ENCODE measurements at places on chromosomes 1 and 21.

- no peak for DNase-seq
Observed at GRCh38 chr1:221206076-221206475, 326.8 kb downstream of the HLX start.

- peak; percentile 78 for DNase-seq
Observed at GRCh38 chr1:64823691-64824476, 79.0 kb downstream of the RAVER2 start.

- DNase-seq, result no peak
Observed at GRCh38 chr1:52348704-52349300, 17.2 kb downstream of the CC2D1B start.

DNA sequence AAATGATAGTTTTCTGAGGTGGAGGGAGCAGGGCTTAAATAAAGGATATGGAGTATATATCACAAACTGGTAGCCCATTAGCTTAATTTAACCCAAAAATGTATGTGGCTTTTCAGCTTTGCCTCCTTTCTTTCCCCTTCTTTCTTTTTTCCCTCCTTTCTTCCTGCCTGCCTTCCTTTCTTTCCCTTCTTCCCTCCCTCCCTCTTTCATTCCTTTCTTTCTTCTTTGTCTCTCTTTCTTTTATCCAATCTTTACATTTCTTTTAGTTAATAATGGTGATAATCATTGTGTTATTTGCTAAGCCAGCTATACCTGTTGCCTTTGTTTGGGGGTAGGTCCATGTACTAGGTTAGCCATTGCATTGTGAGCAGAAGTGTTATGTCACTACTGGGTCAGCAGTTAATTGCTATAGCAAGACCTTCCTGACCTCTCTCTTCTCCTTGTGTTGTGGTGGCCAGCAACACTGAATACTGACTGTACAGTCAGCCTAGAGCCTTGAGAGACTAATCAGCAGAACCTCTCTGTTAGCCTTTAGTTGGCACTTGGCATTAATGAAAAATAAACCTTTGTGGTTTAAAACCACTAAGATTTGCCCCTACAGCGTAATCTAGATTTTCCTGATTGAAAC lies 5.1 kb downstream of the GORAB start:
- DNase-seq, result no peak

GRCh38 chr1:225458222-225458631 lies 30.4 kb upstream of the LBR start:
- no peak for DNase-seq

DNA sequence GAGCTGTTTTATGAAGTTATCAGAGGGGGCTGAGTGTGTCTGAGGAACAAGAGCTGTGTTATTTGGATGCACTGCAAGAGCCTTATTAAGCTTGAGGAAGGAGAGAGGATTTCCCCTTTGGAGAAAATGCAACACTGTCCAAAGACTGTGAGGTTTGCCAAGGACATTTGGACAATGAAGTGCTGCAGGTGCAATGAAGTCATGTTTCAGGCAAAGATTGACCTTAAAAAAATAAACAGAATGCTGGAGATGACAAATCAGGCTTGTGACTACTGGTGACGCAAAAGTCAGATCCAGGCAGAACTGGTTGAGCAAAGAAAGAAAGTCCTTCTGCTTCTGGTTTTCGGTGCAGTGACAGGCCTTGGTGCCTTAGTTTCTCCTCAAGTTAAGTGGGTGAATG lies 125.2 kb upstream of the KIAA0040 start:
- no peak for DNase-seq

DNA sequence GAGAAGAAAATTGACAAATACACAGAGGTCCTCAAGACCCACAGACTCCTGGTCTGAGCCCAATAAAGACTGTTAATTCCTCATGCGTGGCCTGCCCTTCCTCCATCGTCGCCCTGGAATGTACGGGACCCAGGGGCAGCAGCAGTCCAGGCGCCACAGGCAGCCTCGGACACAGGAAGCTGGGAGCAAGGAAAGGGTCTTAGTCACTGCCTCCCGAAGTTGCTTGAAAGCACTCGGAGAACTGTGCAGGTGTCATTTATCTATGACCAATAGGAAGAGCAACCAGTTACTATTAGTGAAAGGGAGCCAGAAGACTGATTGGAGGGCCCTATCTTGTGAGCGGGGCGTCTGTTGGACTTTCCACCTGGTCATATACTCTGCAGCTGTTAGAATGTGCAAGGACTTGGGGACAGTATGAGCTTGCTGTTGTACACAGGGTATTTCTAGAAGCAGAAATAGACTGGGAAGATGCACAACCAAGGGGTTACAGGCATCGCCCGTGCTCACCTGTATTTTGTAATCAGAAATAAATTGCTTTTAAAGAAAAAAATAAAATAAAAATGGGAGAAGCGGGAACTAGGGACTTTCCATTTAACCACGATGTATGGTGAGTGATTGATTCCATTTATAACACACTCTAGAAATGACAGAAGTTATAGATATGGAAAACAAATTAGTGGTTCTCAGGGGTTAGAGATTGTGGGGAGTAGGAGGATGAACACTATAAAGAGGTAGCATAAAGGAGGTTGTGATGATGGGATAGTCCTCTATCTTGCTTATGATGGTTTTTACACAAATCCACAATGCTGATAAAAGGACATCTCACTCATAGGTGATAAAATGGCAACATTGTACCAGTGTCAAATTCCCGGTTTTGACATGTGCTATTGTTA lies 244.7 kb downstream of the MRPL39 start:
- DNase-seq, result no peak

- DNase-seq, result no peak
Observed at GRCh38 chr1:154998201-154998780, 4.3 kb upstream of the ZBTB7B start.

- no peak for DNase-seq
Observed at GRCh38 chr1:210516697-210517459, 188.2 kb downstream of the HHAT start.

GRCh38 chr1:23905461-23906025 lies 7.6 kb downstream of the CNR2 start:
- no peak for DNase-seq

DNA sequence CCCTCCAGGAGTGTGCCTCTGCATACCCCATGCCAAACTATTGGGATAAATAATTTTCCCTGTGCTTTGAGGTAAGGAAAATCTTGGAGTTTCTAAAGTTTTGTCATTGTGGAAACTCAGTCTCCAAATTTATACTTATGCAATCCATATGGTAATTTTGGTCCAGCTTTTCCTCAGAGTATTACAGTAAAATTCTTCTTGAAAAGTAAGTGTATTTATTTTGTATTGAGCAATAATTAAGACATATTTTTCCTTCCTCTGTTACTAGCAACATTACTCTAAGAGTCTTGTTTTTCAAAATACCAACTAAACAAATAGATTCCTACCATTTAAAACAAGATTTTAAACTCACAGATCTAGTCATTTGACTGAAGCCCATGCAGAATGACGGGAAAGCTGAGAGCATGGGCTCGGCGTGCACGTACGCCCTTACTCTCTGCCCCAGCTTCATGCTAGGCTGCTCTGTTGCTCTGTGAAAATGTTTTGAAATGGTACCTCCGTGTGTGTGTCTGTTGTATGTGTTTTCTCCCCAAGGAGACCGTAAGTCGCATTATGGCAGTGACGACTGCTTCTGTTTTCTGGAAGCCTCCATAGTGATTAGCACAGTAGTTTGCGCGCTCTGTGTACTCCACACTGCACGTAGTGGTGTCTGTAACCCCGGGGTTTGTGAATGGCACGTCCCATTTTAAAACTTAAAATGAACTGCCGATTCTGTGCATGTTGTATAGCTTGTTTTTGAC lies 165.3 kb downstream of the SDCCAG8 start:
- DNase-seq, result no peak

GRCh38 chr1:168374566-168374965 lies 93.9 kb downstream of the TBX19 start:
- peak; percentile 24 for DNase-seq

GRCh38 chr1:121516234-121516967 lies 331.6 kb downstream of the SRGAP2C start:
- no peak for DNase-seq

GRCh38 chr1:203511513-203511912 lies 17.6 kb downstream of the OPTC start:
- DNase-seq, result no peak

GRCh38 chr1:22806584-22806983 lies 95.9 kb downstream of the EPHB2 start:
- DNase-seq, result no peak

DNA sequence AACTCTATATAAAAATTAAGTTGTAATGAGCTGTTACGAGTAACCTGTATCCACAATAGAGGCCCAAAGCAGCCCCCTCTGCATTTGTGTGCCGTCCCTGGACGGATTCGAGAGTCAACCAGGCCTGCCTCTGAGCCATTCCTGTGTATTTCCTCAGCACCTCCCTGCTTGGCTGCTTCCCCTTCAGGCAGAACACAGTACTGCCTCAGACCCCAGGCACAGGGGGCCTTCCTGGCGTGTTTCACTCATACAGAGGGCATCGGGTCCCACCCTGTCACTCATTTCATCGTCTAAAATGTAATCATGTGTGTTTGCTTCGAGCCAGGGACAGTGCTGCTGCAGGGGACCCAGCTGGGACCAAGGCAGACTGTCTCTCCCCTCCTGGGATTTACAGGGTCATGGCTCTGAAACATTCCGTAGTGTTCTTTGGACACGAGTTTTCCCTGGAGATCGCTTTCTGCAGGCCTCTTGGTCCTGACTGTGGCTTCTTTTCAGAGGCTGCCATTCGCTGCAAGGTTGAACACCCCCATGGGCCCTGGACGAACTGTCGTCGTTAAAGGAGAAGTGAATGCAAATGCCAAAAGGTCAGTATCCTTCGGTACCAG lies 19.4 kb downstream of the LGALS8 start:
- DNase-seq, result no peak

DNA sequence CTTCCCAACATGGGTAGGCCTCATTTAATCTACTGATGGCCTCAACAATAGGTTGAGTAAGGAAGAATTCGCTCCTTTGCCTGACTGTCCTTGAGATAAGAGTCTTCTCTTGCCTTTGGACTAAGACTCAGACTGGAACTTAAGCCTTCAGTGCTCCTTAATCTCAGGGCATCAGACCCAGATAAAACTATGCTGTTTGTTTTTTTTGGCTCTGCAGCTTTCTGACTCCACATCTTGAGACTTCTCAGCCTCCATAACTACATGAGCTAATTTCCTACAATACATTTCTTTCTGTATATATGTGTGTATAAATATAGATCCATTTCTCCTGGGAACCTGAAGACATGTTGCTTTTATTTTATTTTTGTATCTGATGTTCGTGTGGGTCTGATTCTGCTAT lies 1470.7 kb upstream of the PRMT6 start:
- DNase-seq, result no peak

GRCh38 chr1:154758346-154758745 lies 111.7 kb downstream of the KCNN3 start:
- no peak for DNase-seq

- no peak for DNase-seq
Observed at GRCh38 chr1:208536212-208536611, 292.0 kb upstream of the PLXNA2 start.

GRCh38 chr1:227343727-227344551 lies 25.6 kb upstream of the CDC42BPA start:
- DNase-seq, result no peak

DNA sequence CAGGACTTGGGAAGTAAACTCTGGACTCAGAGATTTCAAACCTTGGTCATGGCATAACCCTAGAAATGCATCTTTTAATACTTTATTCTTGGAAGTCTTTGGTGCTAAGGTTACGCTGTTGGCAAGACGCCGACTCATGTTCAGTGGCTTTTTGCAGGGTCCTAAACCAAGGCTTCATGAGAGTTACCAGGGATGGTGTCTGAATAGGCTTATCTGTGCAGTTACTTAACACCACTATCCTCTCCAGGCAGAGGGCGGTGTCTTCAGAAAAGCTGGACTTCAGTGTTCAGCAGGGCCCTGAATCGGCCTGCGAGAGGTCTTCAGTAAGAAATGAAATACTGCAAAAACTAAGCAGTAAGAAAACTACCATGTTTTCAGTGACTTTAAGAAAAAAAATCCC lies 58.3 kb downstream of the SIM2 start:
- no peak for DNase-seq

DNA sequence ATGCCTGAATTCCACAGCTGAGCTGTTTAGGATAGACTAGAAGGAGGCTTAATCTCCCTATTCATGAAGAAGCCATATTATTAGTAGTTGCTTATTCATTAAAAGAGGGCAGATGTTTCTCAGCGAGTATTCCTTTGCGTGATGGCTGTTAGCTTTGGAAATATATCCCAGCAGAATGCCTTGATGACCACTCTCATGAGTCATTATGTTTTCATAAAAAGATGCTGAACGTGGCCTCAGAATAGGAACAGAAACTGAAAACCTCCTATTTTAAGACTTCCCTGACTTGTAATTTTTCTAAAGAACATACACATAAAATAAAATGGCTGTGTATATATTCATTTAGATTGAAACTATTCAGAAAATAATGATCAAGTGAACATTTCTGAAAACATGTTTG lies 9.6 kb upstream of the PLA2G4A start:
- no peak for DNase-seq

- DNase-seq, result no peak
Observed at GRCh38 chr1:42891465-42892138, 45.2 kb downstream of the ZNF691 start.

DNA sequence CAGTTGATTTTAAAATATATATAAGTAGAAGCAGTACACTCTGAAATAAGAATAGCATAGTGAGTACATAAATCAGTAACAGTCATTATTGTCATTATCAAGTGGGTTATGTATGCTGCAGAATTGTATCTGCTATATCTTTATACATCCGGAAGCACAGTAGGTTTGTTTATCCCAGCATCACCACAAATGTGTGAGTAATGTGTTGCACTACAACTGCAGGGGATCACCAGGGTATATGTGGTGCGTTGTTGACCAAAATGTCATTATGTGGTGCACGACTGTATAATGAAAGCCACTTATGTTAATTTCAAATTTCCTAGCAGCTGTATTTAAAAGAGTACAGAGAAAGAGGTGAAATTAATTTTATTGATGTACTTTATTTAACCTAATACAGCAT lies 87.7 kb upstream of the GADD45A start:
- DNase-seq, result no peak

DNA sequence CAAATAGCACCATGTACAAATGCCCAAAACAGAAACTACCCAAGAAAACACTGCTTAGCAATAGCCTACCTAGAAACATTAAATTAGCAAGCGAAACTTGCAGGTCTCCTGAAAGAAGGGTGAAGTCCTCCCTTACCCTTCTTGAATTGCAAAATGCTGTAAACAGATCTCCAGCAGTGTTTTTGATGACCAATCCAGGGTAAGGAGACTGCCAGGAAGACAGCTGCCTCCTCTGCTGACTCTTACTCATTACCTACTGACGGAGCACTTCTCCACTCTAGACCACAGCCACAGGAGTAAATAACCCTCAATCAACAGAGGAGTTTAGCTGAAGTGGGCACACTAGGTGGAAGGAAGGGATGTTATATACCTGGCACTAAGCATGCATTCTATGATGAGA lies 32.2 kb upstream of the GADD45A start:
- DNase-seq, result peak; percentile 63

GRCh38 chr1:87880764-87881163 lies 552.1 kb downstream of the LMO4 start:
- no peak for DNase-seq
